NCI-H748 treated with DMSO at 0.1 percent for 48 hours (cell line): ENCODE measurements at places on chromosomes 7 and 10.

- no peak for DNase-seq
Observed at GRCh38 chr7:46319841-46320240, 398.8 kb upstream of the IGFBP3 start.

DNA sequence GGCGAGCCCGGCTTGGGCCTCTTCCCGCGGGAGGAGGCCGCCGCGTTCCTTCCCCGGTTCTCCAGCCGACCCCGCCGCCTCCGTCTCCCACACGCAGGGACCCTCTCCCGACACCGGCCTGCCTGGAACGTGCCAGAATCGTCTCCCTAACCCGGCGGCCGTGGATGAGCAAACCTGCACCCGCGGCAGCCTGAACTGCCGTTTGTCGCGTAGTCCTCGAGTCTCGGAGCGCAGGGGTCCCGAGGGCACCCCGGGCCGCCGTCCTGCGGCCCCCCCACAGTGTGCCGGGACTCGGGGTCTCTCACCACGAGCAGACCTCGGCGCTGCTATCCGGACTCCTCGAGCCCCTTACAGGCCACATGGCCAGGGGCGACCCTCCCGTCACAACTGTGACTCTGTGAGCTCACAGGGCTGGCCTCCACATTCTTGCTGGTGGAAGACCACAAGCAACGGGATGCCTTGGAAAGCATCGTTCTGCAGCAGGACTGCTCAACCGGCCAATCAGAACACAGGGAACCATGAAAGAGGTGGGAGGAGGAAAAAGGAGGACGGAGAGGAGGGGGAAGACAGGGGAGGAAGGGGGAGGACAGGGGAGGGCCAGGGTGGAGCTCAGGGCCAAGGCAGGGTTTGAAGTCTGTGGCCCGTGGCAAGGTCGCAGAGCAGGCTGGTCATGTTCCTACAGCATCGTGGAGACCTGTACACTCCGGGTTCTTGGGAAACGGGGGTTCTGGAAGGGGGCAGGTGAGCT is 276.9 kb downstream of the DNAJB6 start:
- DNase-seq = no peak

DNA sequence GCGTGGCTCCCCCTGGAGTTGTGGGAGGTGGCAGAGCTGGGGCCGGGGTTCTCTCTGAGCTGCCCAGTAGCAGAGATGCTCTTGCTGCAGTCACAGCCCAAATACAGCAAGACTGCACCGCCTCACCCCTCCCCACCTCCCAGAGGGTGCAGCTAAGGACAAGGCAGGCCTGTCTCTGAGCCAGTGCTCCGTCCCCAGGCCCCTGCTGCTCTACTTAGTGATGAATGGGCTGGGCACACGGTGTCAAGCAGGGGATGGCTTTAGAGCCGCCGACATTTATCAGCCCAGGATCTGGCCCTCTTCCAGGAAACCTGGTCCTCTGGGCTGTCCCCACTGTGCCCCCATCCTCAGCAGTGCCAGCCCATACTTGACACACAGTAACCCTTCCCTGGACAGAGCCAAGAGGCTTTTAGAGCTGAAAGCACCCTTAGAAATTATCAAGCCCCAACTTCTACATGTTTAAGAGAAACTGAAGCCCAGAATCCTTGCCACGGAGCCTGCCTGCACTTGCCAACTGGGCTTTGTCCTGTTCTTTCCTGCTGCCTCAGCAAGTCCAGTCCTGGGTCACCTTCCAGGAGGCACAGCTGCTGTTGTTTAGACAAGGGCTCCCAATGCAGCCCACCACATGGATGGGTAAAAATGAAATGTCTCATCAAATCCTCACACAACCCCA is 137.1 kb upstream of the UNC5B start:
- no peak for DNase-seq

DNA sequence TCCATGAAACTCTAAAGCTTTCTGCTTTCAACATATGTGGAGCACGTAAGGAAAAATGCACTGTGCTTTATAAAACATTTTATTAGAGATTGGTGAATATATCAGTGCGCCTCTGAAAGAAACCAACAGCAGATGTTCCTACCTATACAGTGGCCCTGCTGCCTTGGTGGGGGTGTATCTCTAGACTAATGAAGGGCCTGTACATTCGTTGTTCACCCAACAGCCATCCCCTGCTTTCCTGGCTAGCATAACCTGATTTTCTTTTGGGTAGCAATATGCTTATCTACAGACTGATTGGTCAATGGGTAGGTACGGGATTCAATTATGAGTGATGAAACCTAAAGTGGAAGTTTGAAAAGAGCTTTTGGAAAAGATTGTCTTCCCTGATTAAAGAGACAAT is 119.7 kb upstream of the FAM133B start:
- no peak for DNase-seq

- DNase-seq = no peak
Observed at GRCh38 chr10:33600381-33600780, 265.9 kb upstream of the NRP1 start.

DNA sequence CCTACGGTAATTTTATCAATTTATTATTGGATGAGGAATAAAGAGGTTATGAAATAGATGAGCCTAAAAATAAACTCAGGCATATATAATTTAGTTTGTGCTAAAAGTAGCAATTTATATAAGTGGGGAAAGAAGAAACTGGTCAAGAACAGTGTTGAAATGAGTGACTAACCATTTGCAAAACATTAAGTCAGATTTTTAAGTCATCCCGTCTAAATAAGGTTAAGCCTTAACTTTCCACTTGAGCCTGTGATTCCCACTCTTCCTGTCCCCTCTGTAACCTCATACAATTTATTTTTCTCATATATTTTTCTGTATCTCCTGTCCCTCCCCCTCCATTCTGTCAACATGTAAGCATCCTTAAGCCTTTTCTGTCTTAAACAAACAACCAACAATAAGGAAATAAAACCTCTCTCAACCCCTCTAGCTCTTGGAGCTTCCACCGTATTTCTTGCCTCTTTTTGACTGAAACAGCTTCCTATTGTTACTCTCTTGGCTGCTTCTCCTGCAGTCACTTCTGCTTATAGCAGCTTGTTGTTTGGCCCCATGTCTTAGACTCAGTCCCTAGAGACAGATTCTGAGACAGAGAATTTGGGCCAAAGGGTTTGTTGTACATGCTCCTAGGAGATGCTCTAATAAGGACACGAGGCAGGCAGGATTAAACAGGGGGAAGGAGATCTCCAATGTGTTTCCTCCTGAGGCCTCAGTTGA is 109.7 kb downstream of the GNAI1 start:
- DNase-seq = no peak

DNA sequence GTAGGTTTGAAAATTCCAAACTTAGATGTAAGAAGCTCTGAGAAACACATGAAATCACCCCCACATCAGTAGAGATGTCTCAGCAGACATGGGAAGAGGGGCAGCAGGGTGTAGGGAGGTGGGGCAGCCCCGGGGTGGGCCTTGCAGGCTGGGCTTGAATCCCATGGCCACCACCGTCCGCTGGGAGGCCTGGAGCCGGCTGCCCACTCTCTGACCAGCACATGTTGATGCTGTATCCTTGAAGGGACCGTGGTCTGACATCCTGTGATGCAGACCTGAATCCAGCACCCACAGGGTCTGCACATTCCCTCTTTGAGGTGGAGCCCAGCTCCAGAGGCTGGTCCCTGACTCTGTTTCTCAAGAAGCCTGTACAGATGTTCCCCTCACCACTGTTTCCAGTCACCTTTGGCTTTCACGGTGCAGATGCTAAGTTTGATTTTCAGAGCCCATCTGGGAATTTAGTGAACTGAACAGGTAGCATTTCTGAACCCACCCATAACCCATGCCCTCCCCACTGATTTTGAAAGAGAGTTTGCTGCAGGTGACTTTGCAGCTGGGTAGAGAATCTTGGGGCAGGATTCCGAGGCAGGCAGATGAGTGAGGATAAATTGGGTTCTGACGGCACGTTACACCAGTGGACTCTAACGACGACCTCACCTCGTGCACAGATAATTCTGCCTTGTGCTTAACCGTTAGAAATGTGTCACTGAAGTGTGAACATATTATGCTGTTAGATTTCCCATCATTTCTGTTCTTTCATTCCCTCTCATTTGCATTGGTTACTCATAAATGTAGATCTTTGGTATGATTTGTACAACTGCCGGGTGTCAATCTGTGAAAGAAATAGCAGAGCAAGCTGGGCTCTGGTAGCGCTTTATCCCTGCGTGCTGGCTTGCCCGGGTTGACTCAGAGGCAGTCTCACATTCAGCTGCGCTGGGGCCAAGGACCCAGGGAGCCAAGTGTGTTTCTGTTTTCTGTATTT is 45.7 kb downstream of the IKZF1 start:
- DNase-seq = no peak

DNA sequence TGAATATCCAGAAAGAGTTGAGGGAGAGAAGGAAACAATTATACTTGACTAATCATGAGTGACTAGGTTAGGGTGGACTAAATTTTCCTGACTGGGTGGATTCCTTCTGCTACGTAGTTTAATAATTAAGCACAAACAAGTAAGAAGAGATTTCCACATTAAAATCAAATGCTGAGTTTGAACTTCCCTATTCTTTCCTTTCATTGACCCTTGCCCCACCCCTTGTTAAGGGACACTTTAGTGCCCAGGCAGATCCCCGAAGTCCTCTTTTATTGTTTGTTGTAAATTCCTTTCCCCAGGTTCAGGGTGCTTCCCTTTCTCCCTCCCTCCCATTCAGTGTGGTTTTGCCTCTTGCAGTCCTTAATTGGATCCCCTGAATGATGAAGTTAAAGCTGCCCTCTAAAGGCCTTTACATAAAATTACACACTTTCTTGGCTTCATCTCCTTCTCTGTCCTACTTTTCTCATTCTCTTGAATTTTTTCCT is 8.8 kb upstream of the SPAM1 start:
- no peak for DNase-seq

DNA sequence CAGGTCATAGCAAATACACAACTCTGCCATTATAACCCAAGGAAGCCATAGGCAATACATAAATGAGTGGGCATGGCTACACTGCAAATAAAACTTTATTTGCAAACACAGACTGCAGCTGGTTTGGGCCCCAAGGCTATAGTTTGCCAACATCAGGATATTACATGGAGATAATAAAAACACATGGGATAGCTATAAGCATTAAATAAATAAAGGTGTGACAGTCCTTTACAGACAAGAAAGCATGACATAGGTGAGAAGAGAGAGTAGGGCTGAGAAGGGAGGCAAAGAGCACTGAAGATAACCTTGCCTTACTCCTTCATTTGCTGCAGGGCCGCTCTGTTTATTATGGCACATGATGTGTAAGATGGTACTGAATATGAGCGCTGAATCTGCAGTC is 135.1 kb upstream of the GHITM start:
- DNase-seq = peak; percentile 14

DNA sequence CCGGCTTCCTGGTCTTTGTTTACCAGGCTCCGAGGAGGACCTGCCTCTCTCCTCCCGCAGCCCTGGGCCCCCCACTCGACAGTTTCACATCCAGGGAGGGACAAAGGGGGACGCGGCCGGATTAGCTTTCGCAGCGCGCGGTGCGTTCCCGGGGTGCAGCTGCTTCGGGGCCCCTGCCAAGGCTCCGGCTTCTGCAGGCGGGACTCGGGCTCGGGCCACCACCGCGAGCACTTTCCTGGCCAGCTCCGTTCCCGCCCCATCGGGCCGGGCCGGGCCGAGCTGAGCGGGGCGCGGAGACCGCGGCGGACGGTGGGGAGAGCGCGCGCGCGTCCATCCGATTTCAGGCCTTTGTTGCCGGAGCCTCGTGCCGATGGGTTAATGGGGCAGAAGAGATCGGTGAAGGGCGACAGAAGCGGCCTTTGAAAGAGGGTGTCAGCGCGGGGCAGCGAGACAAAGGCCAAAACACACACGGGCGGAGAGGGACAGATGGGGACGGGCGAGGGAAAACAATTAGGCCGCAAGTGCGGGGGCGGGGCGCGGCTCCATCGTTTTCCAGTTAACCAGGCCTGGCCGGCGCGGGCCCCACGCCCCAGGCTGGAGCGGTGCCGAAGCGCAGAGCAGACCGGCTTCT is 8.5 kb upstream of the UNCX start:
- no peak for DNase-seq

DNA sequence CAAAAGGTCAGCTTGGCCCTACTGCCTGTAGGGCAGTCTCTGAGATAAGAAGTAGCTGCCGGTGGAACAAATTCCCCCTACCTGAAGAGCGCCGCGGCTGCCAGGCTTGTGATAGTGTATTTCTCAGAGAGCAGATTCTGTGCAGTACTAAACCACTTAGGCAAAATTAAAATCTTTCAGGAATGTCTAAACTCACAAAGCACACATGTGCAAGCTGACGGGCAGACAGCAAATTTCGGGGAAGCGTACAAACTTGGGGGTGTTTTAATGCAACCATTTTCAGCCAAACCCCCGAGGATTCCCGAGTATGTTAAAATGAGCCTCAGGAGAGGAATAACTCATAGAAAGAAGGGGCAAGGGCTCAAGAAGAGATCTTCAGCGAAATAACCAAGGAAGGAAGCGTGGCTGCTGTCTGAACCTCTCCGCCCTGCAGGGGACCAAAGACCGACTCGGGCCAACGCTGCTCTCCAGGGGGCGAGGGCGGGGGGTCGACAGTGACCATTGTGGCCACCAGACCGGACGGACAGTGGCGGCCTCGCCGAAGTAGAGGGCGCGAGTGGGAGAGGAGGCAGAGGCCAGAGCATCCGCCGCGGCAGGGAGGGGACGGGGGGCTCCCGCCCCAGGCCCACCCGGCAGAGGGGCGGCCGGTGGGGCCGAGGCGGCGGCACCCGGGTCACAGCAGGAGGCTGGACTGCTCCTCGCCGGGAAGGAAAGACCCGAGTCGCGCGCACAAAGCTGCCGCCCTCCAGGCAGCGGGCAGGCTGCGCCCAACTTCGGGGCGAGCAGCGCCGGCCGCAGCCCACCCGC is 819 bp downstream of the HYCC1 start:
- DNase-seq = peak; percentile 16

DNA sequence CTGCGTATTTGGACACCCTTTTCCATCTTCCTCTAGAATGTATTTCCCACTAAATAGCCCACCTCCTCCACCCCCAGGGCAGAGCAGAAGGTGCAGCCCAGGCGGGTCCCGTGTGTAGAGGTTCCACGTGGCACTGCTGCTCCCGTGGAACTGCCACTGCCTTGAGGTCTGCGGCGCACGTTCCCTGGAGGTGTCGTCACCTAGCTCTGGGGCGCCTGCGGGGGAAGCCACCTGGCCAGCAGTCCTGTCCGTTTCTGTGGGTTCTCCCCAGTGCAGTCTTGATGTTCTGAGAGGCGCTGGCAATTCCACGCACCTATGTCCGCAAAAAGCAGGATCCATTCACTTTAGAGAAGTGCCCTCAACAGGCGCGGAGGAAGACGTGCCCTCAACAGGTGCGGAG is 21.9 kb downstream of the BNIP3 start:
- DNase-seq = no peak

DNA sequence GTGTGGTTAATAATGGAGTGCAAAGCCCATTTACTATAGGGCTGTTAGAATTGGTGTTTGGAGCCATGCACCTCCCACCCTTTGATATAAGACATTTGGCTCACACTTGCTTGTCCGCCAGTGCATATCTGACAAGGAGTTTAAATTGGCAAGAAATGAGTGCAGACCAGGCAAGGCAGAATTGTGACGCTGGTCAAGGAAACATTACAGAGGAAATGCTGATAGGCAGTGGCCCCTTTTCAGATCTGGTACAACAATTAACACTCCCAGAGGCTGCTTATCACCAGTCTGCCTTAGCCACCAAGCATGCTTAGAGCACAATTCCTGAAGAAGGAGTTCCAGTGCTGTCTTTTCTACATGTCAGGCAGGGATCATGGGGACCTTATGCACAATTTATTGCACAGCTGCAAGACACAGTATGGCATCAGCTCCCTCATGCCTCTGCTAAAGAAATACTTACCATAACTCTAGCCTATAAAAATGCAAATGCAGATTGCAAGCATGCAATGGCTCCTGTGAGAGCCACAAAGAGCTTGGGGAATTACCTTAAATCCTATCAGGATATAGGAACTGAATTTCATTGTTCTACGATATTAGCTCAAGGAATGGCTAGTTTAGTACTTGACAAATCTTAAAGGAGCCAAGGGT is 35.2 kb downstream of the OR13A1 start:
- no peak for DNase-seq
